Fibroblast of mammary gland (primary cell): ENCODE measurements at places on chromosomes 2 and 18.

DNA sequence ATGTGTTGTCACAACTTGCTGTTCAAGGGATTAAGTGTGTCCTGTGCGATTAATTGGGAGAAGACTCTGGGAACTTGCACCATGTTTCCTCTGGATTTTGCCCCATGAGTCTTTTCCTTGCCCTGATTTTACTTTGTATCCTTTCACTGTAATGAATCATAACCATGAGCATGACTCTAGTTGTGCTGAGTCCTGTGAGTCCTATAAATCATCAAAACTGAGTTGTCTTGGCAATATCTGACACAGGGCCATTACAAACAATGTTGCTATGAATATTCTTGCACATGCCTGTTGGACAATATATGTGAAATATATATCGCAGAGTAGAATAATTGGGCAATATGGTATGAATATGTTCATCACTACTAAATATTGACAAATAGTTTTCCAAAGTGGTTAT is 56.5 kb upstream of the COL5A2 start:
- peak; percentile 82 for DNase-seq

- DNase-seq, result no peak
These were observed 159.9 kb downstream of the ZNF521 start for GRCh38 chr18:25192065-25192464.

GRCh38 chr18:68520406-68521075 is 194.4 kb downstream of the TMX3 start:
- DNase-seq, result peak; percentile 66

- no peak for DNase-seq
These were observed 77.1 kb upstream of the TNP1 start for GRCh38 chr2:216936954-216937357.

DNA sequence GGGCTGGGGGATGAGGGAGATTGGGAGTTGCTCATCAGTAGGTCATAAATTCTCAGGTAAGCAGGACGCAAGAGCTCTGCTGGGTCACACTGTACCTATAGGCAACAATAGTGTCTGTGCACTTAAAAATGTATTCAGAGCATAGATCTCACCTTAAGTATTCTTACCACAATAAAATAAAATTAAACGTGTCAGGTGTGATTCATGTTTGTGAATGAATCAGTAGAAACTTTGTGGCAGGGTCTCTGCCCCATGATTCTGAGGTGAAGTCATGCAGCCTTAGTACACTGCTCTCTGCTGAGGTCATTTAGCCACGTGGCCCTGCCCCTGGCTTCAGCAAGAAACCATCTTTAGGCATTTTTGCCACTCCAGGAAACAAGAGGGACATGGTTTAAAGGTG is 253.8 kb downstream of the FBXO15 start:
- DNase-seq, result peak; percentile 20

DNA sequence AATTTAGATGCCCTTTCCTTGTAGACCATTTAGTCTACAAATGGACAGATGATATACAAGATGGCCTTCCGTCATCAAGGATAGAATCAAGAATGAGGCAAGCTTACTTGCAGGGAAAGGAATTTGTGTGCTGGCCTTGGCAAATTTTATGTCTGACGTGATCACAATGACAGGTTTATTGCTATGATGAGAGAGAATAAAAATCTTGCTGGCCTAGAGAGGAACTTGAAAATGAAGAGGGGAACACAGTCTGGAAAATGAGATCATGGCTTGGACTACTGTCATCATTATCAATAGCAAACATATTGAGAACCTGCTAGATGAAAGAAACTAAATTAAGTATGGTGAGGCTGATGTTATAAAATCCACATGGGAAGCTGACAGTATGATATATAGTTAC is 66.0 kb downstream of the CSRNP3 start:
- DNase-seq, result peak; percentile 26

DNA sequence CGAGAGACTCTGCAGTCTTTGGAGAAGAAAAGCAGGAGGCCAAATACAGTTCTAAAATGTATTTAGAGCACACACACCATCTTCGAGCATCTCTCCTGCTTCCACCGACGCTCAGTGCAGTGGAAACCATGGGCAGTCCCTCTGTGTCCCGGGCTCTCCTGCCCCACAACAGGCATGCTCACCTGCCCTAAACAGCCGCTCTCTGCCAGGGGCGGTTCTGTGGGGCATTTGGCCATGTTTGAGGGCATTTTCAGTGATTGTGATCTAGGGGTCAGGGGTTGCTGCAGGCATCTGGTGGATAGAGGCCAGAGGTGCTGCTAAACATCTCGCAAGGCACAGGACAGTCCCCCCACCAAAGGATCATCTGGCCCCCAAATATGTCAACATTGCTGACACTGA is 55.8 kb downstream of the EMX1 start:
- no peak for DNase-seq

DNA sequence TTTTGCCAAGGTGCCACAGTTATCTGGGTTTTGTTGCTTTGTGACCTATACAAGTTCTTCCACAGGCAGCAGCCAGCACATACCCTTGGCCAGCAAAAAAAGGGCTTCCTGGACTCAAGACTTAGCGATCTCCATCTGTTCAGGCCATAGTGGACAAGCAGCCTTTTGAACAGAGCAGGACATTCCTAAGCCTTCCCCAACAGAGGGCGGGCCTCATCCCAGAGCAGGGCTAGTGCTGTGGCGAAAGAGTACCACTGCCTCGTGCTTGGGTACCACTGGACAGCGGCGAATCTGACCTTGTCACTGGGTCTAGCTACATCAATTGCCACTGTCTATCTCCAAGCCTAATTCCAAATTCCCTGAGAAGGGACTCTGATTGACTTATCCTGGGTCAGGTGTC is 56.4 kb downstream of the NAB1 start:
- no peak for DNase-seq
